ENCODE measurements at places on chromosomes 4 and X.
A peak's percentile ranks its signal among the peaks of the same experiment; 100 is the strongest.

GRCh38 chrX:140431521-140431920 lies 73.3 kb downstream of the SOX3 start:
- DNase-seq, result no peak

GRCh38 chrX:68938244-68939004 lies 109.6 kb downstream of the EFNB1 start:
- DNase-seq, result peak; percentile 71

DNA sequence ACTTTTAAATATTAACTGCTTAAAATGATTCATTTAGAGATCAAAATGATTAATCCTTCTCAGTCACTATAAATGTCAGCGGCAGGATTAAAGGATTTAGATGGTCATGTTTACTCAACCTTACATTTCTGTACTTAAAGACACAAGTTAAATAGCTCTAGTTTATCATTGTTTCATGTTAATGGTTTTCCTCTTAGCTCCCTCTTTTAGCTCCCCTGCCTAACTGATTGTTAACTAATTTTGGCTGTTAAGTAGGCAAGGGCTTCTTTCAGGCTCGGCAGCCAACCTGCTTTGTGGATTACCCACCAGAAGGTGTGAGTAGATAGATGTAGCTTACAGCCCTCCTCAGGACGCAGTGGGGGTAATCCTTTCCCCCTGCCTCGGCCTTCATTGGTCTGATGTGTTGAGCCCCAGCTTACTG lies 96.0 kb downstream of the TENM3 start:
- peak; percentile 60 for DNase-seq

DNA sequence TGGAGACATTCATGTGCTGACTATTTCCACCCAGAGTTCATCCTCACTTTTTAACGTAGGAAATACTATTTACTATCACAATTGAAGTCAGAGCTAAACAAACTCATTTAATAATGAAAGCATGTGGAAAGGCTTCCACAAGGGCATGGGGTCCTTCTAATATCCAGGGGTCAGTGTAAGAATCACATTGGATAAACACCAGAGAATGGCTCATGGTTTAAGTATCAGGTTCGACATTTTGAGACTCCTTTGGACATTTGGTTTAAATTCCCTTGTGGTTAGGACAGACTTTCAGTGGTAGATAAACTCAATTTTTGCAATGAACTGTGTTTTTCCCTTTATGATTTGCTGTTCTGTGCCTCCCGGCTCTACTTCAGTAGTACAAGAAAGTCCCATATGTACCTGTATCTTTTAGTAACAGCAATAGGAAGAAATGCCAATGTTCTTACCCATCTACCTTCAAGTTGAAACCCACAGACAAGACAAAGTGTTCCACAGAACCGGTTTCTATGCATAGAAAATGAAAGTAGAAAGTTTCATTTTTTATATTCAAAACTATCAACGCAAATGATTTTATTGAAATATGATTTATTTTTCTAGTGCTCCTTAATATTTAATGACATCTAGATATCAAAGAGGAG lies 589.0 kb upstream of the FAM241A start:
- peak; percentile 46 for DNase-seq

DNA sequence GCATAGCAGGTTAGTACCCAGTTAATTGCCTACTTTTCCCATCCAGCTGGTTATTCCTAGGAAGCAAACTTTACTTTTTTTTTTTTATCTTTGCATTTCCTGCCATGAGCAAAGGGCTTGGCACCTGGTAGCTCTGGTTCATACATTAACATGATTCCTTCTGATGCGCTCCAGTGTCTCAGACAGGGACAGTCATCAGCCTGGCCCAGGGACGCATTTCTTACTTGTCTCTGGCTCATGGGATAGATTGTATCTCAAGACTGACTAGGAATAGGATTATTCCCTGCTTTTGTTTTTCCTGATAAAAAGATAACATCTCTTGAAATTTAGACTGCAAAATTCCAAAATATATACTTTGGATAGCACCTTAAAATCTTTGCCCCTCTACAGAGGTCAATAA lies 571.5 kb upstream of the TENM3 start:
- no peak for DNase-seq

DNA sequence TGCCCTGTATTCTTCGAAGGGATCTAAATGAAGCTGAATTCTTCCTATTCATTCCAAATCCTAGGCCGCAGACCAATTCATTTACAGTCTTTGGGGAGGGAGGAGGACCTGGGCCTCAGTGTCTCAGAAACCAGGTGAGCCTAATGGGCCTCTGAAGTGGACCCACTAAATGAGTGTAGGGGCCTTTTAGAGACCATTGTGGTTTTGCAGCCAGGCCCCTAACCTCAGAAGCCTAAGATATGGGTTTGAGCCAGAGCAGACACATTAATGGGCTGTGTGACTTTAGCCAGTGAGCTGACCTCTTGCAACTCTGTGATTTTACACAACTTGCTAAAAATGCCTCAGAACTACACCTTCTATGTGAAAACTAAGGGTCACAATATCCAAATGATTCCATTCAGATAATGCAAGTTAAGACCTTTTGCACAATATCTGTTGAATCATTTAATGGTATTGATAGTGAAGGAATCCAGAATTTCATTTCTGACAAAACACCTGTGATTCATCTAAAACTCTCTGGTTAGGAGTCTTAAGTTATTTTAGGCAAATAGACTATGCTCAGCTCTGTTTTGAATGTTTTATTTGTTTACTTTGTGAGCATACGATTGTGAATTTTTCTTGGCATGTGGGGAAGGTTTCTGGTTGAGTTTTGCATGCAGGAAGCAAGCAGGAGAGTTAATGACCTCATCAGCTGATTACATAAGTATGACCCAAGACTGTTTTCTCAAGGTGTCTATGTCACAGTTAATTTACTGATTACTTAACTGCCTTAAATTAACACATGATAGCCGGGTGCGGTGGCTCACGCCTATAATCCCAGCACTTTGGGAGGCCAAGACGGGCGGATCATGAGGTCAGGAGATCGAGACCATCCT lies 75.0 kb downstream of the EVC start:
- DNase-seq, result peak; percentile 14

- no peak for DNase-seq
Measured at GRCh38 chrX:115332832-115333231, 43.3 kb downstream of the LUZP4 start.

- no peak for DNase-seq
Measured at GRCh38 chr4:165766018-165766417, 107.0 kb upstream of the TLL1 start.

DNA sequence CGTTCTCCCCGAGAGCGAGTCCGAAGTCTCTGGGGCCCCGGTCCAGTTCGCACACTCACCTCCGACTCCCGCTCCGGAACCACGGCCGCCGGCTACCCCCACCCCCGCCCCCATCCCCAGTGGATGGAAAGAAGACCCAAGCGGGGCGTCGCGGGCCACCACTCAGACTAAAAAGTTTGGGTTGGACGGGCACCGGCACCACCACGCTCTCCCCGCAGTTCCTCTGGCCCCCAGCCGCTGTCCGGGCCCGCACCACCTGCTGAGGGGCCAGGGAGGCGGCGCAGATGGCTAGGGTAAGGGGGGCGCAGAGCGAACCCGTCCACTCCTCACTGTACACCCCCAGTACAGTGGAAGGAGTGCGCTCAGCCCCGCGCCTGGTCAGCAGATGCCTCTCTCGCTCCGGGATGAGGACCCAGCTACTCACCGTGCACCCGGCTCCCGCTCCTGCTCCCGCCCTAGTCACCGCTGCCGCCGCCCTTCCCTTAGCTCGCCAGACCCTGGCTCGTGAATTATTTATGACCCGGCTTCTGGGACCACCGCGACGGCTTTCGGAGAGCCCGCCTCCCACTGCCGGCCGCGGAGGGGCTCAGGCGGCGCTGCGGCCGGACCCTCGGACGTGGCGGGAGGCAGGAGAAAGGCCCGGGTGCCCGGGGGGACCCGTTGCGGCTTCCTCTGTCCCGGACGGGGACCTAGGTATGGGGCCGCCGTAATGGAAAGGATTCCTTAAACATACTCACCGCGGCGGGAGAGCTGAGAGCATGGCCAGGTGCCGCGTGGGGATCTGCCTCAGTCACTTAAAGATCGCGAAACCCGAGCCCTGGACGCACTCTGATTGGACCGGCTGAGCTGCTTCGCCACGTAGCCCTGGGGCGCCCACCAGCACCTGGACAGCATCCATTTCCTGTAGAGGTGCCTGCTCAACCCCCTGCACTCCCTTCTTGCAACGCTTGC lies at the start of gene PROM1:
PROM1 (minus strand) TSS at position 783 of the 951 bp plus-strand sequence. CDS start 8,117 bp downstream, outside the sequence.
- no peak for DNase-seq

- DNase-seq, result no peak
Measured at GRCh38 chr4:183358215-183358755, 36.1 kb upstream of the CLDN24 start.

GRCh38 chrX:134525086-134525792 lies 65.3 kb downstream of the HPRT1 start:
- DNase-seq, result peak; percentile 27

DNA sequence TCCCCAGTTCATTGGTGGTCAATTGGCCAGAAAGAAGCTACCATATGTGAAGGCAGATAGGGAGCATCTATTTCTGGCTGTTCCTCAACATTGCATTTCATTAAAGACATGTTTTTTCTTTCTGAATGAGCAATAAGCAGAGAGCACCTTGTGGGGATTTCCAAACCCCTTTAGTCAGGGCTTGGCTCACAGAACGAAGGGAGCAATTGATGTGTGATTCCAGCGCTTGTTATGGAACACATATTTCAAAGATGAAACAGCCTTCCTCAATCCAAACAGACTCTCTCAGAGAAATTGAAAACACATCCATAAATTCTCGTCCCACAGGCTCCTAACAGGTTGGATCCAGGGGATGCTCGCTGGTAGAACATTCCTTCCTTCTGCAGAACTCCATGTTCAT lies 84.1 kb downstream of the CLCN4 start:
- DNase-seq, result peak; percentile 85

All from fibroblast of skin of right quadriceps (primary cell).